Fibroblast of lung (primary cell): ENCODE measurements at places on chromosomes 2 and 18.
A peak's percentile ranks its signal among the peaks of the same experiment; 100 is the strongest.

DNA sequence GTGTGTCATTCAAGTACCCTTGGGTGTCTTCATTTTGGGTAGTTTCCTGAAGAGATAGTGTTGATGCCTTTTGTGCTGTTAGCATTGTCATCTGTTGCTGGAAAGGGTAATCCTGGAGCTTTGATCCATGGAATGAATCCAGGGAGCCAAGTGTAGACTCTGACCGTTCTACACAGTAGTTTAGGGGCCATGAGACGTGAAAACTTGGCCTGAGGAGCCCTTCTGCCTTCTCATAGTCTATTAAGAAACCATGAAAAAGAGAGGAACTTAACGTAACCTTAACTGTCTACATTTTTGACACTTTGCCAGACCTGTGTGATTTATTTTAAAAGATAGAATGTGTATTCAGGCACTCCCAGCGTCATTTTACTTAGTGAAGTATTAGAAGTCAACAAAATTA is 194.0 kb downstream of the BABAM2 start:
- DNase-seq, result no peak
- H3K27me3 ChIP-seq, result no peaks in the 10 kb centered on the region
- H3K27ac ChIP-seq, result no peak overlapping the region
- H3K4me3 ChIP-seq, result no peak overlapping the region

GRCh38 chr2:73705091-73705490 is 32.1 kb downstream of the TPRKB start:
- no peak overlapping the region for H3K27ac ChIP-seq
- peaks cover 4% of the 10 kb centered on the region for H3K27me3 ChIP-seq
- no peaks in the 10 kb centered on the region for H3K36me3 ChIP-seq
- H3K4me1 ChIP-seq, result no peaks in the 10 kb centered on the region

DNA sequence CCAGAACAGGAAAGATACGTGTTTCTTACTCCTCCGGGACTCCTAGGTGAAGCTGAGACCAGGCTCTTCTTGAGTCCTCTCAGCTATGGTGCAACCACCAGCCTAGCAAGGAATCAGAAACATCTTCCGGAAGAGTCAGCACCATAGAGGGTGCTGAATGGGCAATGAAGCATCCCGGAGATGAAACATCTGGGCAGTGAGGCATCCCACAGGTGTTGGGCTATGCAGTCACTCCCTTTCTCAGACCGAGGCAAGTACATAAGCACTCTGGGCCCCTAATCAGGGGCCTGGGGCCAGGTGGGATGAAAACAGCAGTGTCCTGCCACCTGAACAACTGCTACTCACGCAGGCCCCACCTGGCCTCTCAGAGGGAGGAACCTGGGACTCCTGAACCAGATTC is 1.4 kb upstream of the CAPN10 start:
- H3K27ac ChIP-seq, result peak overlapping the region; percentile 83
- no peaks in the 10 kb centered on the region for H3K27me3 ChIP-seq
- H3K36me3 ChIP-seq, result peaks cover 1% of the 10 kb centered on the region
- H3K4me3 ChIP-seq, result peak overlapping the region; percentile 61
- DNase-seq, result no peak

GRCh38 chr2:182316950-182317349 is 109.9 kb downstream of the PDE1A start:
- H3K36me3 ChIP-seq, result no peaks in the 10 kb centered on the region
- H3K27me3 ChIP-seq, result no peaks in the 10 kb centered on the region
- no peak overlapping the region for H3K4me3 ChIP-seq
- H3K27ac ChIP-seq, result no peak overlapping the region

DNA sequence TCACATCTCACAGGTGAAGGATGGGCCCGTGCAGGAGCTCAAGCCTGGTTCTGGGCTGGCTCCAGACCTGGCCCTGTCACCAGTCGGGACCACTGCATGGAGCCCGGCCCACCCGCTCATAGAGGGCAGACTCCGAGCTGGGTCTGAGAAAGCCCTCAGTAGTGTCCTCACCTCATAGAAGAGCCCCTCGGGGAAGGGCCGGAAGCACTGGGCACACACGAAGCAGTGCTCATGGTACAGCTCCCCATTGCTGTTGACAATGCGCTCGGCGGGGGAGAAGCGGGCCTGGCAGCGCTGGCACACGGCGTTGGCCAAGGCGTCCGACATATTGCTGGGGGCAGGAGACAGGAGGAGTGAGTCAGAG is 11.3 kb downstream of the GPR17 start:
- no peak for DNase-seq
- peaks cover 2% of the 10 kb centered on the region for H3K4me1 ChIP-seq
- no peak overlapping the region for H3K4me3 ChIP-seq
- no peaks in the 10 kb centered on the region for H3K27me3 ChIP-seq
- no peak overlapping the region for H3K27ac ChIP-seq

DNA sequence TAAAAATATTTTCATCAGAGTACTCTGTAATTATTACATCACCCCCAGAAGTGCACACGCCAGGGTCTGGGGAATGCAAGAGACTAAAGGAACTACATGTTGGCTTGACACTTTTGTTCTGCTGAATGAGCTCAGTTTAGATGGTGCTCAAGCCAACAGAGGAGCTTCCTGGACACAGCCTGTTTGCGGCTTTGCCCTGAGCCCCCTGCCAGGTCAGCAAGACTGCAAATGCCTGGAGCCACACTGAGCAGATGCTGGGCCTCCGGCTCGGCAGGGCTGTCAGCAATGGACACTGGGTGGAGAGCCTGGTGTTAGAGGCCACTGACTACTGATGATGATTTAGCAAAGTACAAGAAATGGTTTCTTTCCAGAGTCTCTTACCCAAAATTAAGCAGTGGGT is 31.9 kb downstream of the PTPN18 start:
- no peak overlapping the region for H3K4me3 ChIP-seq
- no peaks in the 10 kb centered on the region for H3K27me3 ChIP-seq
- H3K4me1 ChIP-seq, result peaks cover 6% of the 10 kb centered on the region
- H3K27ac ChIP-seq, result no peak overlapping the region

DNA sequence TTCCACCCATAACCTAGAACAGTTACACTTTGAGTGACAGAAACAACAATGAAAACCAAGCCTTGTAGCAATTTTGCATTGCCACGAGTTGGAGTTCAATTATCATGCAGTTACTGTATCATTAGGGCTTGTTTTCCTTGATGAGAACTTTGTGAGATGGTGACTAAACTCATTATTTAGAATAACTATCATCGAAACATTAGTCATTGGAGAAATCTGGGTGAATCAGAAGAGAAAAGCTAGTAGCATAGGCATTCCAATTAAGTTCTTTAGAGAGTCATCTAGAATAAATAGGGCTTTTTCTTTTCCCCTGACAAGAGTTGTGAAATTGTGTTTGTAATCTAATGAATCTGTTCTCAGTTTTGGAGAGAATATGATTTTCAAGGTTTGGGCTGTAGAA is 122.8 kb upstream of the DOCK10 start:
- H3K27ac ChIP-seq, result no peak overlapping the region
- DNase-seq, result peak; percentile 61
- no peaks in the 10 kb centered on the region for H3K36me3 ChIP-seq
- H3K4me1 ChIP-seq, result peaks cover 3% of the 10 kb centered on the region

GRCh38 chr2:12861344-12861930 is 144.7 kb downstream of the TRIB2 start:
- no peaks in the 10 kb centered on the region for H3K27me3 ChIP-seq
- peaks cover 15% of the 10 kb centered on the region for H3K4me1 ChIP-seq
- peak; percentile 39 for DNase-seq
- H3K4me3 ChIP-seq, result no peak overlapping the region
- no peaks in the 10 kb centered on the region for H3K36me3 ChIP-seq
- no peak overlapping the region for H3K27ac ChIP-seq

DNA sequence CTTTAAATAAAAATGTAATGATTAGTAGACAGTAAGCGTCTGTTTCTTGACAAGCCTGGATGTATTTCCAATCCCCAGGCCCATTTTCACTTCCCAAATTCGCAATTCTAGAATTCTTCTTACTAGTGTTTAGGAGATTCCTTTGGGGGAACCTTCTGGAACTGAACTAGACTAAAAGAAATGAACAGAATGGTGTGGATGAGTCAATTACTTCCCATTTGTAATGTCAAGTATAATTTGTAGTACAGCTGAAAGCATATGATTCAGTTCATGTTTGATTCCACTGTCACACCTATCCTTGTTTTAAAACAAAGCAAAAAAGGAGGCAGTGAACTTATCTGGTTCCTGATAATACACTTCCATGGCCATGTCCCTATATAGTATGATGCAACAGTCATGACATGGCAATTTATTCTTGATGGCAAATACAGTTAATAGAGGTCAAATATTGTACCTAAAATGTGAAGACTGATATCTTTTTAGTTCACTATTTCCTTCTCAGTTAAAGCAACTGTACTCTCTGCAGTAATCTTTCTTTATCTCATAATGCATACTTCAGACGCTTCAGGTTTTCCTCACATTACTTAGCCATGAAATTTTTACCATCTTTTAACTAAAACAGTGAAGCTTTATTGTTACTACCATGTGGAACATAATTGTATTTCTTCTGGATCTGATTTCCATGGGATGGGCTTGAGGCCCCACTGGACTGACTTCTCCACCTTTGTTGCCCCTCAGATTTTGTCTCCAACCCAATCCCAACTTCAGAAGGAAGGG is 2.0 kb downstream of the IDH1 start:
- H3K36me3 ChIP-seq, result peaks cover 6% of the 10 kb centered on the region
- DNase-seq, result peak; percentile 33

DNA sequence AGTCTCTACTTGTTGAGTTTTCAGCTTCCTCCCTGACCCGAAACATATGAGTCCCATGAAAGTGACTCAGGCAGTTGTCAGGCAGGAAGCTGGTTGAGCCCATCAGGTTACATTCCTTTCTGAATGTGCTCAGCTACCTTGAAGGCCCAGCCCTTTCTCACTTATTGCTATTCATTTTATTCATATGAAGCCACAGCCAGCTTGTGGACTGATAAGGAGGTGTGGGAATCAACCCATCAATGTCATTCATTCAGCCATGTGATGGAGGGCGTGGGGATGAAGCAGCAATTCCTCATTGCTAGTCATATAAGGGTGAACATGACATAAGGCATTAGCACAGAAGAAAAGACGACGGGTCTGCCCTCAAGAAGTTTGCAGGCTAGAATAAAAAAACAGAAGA is 5.3 kb upstream of the VPS4B start:
- H3K27me3 ChIP-seq, result no peaks in the 10 kb centered on the region
- peak; percentile 20 for DNase-seq
- no peaks in the 10 kb centered on the region for H3K36me3 ChIP-seq
- no peaks in the 10 kb centered on the region for H3K4me1 ChIP-seq
- no peak overlapping the region for H3K27ac ChIP-seq

DNA sequence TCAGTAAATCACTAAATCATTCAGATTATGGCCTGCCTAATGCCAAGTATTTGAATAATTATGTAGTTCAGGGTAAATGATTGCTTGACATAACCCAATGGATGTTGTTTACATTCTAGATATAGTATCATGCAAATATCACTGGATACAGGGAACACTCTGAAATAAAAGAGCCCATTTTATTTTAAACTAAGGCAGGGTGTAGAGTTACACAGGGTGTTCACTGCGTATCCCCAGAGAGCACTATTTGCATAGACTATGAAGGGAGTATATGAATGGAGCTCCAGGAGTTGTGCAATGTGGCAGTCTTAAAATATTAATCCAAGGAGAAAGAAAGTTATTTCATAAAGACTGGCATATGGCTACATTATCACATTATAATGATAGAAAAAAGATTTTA is 701.1 kb upstream of the KLHL29 start:
- H3K4me1 ChIP-seq, result no peaks in the 10 kb centered on the region
- DNase-seq, result no peak
- no peak overlapping the region for H3K27ac ChIP-seq
- no peak overlapping the region for H3K4me3 ChIP-seq
- no peaks in the 10 kb centered on the region for H3K36me3 ChIP-seq
- H3K27me3 ChIP-seq, result no peaks in the 10 kb centered on the region

DNA sequence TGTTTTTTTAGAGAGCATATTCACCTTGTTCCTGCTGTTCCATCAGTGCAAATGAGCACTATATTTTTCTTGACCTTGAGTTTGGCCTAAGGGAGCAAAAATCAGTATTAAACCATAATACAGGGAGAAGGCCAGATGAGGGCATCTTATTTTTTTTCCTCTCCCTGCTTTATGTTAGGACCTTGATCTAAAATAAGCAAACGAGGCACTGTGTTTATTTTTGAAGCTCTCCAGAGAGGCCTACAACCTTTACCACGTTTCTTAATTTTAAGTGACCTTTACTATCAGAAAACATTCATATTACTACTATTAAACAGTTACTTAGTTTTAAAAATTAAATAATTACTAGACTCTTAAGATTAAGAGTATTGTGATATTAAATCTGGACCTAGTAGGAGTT is 100.8 kb downstream of the TANC1 start:
- H3K4me3 ChIP-seq, result no peak overlapping the region
- peak overlapping the region; percentile 60 for H3K27ac ChIP-seq
- DNase-seq, result no peak
- no peaks in the 10 kb centered on the region for H3K27me3 ChIP-seq
- no peaks in the 10 kb centered on the region for H3K36me3 ChIP-seq
- peaks cover 32% of the 10 kb centered on the region for H3K4me1 ChIP-seq
